ENCODE measurements at places on chromosomes 6 and 20.

- DNase-seq = peak; percentile 36
These were observed 59.7 kb downstream of the HIVEP2 start for GRCh38 chr6:142885182-142885867.

GRCh38 chr6:147604373-147604772 is 95.9 kb downstream of the SAMD5 start:
- no peak for DNase-seq

GRCh38 chr6:37783025-37783855 is 36.3 kb upstream of the ZFAND3 start:
- no peak for DNase-seq

- DNase-seq = no peak
These were observed 628.8 kb upstream of the MAN1A1 start for GRCh38 chr6:119978274-119978889.

GRCh38 chr6:108254433-108255410 is 6.1 kb downstream of the SNX3 start:
- no peak for DNase-seq

DNA sequence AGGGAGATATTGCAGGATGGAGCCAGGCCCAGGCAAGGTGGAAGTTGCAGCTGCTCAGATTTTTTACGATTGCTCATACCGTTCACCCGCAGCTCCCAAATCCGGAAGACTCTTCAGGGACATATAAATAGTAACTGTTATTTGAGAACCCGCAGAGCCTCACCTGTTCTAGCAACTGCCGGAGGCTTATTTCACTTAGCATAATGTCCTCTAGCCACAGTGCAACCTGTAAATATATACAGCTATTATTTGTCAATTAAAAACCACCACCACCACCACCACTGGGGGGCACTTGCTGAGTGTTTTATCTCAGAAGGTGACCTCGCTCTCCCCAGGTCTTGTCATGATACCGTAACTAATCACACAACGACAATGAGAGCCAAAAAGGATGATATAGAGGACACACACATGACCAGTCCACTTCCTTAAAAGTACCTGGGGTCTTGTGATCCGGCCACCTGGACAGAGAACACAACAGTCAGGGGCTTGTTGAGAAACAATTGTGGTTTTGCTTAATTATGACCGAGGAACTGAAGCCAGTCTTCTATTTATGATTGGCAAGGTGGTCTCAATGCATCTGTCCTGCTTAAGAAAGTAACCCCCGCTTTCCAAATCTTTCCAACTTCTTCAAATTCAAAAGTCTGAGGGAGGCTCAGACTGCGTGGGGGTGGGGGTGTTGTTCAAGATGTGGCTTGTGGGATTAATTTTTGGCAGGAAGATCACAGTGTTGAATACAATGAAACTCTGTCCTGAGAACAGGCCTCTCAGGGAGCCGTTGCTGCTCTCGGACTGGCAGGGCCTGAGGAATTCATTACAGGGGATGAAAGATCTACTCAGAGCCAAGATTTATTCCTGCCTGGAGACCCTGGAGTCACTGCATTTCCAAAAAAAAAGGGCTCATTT is 107.7 kb upstream of the PRND start:
- peak; percentile 58 for DNase-seq

DNA sequence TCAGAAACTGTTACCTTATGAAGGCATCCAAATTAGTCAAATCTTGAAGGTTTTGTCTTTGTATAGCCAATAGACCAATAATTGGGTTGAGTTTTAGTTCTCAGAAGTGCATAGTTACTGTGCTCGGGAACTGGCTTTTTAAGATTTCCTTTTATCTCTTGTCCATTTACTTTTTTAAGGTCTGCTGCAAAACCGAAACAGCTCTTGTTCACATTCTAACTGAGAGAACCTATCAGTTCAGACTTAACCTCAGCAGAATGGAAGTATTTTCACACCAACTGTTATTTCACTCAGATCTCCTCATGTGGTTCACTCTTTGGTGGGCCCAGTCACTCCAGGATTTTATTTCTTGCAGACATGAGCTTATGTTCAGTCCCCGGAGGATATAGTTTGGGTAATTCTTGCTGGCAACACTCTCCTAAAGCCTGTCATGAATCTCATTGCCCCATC is 55.5 kb downstream of the TPBG start:
- DNase-seq = no peak

GRCh38 chr6:38831865-38832264 is 116.8 kb downstream of the DNAH8 start:
- DNase-seq = no peak

- no peak for DNase-seq
These were observed 11.4 kb downstream of the TRIM38 start for GRCh38 chr6:25973923-25974555.

All from activated gamma-delta T cell treated with anti-CD3 and anti-CD28 coated beads, Interleukin-2, amount 50 U/mL, for 16 hours (primary cell).